NT2/D1 (cell line): ENCODE measurements at places on chromosomes 1 and 21.
A peak's percentile ranks its signal among the peaks of the same experiment; 100 is the strongest.

- DNase-seq = no peak
Observed at GRCh38 chr1:218374401-218375353, 29.5 kb downstream of the TGFB2 start.

GRCh38 chr1:45867697-45868348 lies 64.4 kb downstream of the MAST2 start:
- DNase-seq = no peak

GRCh38 chr1:213326281-213327016 lies 275.4 kb downstream of the RPS6KC1 start:
- no peak for DNase-seq

- DNase-seq = no peak
Observed at GRCh38 chr1:201764579-201764978, 64.4 kb upstream of the IPO9 start.

GRCh38 chr1:89100412-89100811 lies 25.5 kb downstream of the GBP2 start:
- DNase-seq = peak; percentile 2

DNA sequence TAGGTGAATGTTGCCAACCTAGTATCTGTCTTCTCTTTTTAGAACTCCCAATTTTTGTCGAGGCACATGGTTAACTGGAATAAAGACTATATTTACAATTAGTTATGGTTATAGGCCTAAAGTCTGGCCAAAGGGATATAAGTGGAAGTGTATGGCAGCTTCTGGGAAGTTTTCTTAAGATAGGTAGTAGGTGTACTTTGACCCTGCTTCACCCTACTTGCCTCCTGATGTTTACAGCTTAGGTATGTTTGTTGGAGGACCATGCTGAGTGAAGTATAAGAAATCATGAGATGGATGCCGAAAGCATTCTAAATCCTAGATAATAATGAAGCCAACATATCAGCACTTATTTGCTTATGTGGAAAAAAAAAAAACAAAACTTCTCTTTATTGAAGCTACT lies 272.1 kb downstream of the S1PR1 start:
- no peak for DNase-seq
